ENCODE measurements at places on chromosomes 7 and 10. TPM values are rescaled to one million over a fixed set of nuclear protein-coding genes. Genes with fewer than 3 reads are reported as not detected.

Gene INTS15
- total RNA-seq, result 31.9 TPM

Gene LLCFC1
- not detected for total RNA-seq

Gene PDK4
- total RNA-seq, result not detected

Gene HPS1
- 46.6 TPM for total RNA-seq

DNA sequence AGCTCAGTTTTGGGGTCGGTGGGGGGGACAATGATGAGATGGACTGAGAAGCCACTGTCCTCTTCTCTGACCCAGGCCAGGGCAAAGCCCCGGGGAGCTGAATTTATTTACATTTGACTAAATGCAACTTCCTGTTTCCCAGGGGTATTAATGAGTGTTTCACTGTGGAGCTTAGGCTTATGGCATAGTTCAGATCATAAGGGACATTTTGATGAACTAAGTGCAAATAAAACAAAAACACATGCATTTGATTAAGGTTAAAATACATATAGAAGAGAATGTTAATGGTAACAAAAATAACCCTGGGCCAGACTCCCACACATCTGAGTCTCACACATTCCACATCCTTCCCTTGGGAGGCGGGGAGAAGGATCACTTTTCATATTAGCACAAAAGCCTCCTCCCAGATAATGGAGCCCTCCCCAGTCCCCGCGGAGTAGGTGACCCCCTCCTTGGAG lies 320.6 kb downstream of the FRMD4A start:
- DNase-seq, result no peak

- DNase-seq, result no peak
These were observed 36.4 kb downstream of the GDI2 start for GRCh38 chr10:5776881-5777197.

GRCh38 chr7:41698114-41698513 lies 4.8 kb downstream of the INHBA start:
- no peak for DNase-seq

GRCh38 chr7:25725451-25725850 lies 426.5 kb upstream of the NFE2L3 start:
- DNase-seq, result no peak

DNA sequence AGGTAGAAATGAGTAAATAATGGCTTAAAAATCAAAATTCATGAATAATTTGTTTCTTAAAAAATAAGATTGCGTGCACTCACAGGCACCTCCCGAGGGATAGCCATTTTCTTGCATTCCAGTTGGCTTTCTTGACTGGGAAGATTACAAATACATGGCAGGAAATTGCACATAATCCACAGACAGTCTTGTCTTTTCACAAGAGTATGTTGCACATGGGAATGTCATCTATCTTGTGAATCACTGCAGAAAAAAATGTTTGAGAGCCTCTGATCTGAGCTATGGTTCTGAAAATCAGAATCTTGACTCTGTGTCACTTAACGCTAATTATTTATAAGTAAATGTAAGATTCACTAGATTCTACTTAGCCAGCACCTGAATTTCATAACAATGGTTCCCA lies 74.1 kb upstream of the PRKG1 start:
- DNase-seq, result no peak

GRCh38 chr10:67659497-67659896 lies 36.5 kb downstream of the CTNNA3 start:
- no peak for DNase-seq

- no peak for DNase-seq
These were observed 9.4 kb downstream of the BLNK start for GRCh38 chr10:96261930-96262329.

DNA sequence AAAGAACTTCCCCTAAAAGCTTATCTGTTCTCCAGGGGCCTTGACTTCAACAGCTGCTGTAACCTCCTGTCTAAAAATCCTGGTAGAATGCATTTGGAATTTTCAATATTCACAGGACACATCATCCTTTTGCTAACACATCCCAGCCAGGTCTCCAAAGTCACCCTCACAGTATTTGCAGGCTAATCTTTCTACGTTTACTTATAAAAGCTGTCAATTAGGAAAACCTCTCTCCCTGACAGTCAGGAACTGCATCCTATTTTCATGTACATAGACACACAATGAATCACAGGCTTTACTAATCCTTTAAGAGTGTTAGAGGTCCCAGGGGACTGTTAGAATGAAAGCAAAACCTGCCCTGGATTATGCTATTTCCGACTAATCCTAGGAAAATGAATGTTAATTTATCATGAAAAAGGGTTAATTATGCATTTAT lies 102.2 kb downstream of the GFRA1 start:
- DNase-seq, result no peak

GRCh38 chr10:69634759-69635425 lies 4.8 kb downstream of the FAM241B start:
- DNase-seq, result no peak

DNA sequence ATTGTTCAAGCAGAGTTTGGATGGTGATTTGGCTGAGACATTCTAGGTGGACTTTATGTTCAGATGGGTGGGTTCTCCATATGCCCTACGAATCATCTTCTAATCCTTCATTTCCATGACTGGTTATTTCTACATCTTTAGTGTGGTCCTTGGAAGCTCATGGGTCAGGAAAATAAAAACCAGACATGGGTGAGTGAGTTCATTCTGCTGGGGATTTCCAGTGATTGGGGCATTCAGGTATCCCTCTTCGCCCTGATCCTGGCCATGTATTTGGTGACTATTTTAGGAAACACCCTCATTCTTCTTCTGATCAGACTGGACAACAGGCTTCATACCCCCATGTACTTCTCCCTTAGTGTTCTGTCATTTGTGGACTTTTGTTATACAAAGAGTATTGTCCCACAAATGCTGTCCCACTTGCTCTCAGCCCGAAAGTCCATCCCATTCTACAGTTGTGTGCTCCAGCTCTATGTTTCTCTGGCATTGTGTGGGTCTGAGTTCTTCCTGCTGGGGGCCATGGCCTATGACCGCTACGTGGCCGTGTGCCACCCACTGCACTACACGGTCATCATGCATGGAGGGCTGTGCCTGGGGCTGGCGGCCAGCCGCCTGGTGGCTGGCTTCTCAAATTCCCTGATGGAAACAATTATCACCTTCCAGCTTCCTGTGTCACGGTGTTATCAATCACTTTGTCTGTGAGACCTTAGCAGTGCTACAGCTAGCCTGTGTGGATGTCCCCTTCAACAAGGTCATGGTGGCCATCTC lies 19.2 kb upstream of the OR6B1 start:
- DNase-seq, result no peak

DNA sequence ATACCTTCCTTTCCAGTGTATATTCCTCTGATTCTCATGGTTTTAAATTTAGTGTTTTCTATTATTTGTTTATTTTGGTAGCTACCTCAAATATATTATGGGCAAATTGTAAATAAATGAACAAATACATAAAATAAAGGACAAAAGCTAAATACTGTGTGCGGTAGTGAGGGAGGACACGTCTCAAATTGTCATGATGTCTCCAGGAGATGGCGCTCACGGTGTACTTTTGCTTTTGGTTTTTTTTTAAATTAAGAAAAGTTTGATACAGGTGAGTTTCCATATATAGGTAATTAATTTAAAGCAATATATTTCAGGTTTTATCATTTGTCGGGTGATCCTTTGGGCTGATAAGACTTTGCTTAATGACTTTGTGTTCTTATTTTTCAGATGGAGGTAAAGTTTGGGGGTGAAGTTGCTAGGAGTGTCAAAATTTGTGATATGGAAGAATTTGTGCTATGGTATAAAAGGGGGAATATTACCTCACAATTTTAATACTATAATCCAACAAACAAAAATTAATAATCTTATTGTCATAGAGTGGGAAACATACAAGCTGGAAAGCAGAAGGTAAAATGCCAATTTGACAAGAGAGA lies 68.4 kb upstream of the TMEM229A start:
- DNase-seq, result no peak
